ENCODE measurements at places on chromosomes 1 and 21.
A peak's percentile ranks its signal among the peaks of the same experiment; 100 is the strongest.

GRCh38 chr1:1890506-1891348, at the start of gene GNB1:
Gene GNB1, minus strand, starts transcription at chr1:1891087. Its CDS starts 65,634 bp downstream, at chr1:1825453.
- DNase-seq = peak; percentile 91

DNA sequence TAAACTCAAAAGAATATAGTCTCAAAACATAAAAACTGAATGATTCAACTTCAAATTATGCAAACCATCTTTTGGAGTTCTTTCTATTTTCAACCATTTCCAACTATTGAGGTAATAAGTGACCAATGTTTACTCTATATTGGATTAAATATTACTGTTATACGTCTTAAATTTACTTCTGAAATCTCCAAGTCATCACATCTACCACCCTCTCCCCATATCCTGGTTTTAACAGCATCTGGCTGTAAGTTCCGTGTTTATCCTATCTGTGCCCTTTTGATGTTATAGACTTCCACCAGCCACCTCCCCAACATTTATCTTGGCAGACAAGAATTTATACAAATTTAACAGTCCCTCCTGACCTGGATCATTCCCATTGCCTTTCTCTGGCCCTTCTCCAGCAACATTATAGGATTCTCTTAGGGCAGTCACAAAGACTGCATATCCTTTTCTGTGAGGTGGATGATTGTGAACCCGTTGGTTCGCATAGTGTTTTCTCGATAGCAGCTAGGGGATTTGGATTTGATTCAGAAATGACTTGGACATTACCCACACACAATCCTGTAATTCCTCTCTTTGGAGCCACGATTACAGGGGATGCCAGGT, 313.4 kb upstream of the FMN2 start:
- DNase-seq = no peak

GRCh38 chr1:245154429-245155271, at the start of gene KIF26B:
Gene KIF26B, plus strand, starts transcription at chr1:245154985. Its CDS starts 440 bp downstream, at chr1:245155425.
- no peak for DNase-seq

GRCh38 chr1:54510715-54511270, 37.2 kb upstream of the ACOT11 start:
- DNase-seq = no peak

DNA sequence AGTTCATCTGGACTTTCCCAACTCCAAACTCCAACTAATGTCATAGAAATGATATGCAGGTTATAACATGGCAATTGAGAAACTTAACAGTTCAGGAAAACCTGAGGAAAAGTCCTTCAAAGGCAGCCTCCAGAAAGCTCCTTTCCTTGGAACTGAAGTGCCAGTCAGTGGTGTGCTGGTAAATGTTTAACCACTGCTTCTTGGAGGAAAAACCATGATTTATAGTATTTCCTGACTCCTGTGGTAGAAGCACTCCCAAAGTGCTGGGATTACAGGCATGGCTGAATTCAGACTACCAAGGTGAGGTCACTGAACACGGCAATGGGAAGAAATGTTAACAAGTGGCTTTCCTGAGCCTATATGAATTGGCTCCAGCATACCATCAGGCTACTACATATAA, 26.7 kb upstream of the ZNHIT6 start:
- no peak for DNase-seq

GRCh38 chr1:113898241-113898814, 6.3 kb downstream of the AP4B1 start:
- no peak for DNase-seq

GRCh38 chr1:247435759-247436147, 19.8 kb downstream of the NLRP3 start:
- DNase-seq = no peak

GRCh38 chr1:204780630-204781029, 90.0 kb upstream of the NFASC start:
- DNase-seq = no peak

DNA sequence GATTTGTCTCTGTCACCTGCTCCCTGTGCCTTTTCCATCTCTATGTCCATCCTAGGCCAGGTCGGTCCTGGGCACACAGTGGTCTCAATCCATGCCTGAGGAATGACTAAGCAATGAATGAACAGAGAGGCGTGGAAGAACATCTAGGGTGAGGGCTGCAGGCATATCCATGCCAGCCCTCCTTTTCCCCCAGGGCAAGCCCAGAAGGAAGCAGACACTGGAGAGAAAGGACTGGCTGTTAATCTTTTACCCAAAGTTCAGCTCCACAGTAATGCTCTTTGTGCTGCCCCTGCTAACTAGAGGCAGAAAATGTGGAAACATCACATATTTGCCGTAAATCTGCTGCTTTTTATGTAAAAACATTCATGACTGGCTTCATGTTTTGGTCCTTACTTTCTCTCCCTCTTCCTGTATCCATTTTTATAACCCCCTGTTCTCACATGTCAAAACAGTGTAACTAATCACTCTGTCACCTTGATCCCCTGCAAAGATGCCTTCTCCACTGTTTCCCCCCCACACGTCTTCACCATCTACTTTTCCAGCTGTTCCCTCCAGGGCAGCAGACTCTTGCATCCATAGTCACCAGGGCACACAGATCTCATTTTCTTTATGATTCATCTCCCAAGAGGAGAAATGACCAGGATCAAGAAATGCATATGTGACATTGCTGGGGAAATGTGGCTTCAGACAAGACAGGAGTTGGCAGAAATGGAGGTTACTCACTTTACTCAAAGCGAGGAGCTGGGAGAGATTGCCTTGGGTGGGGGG, 166.4 kb upstream of the PROX1 start:
- no peak for DNase-seq

DNA sequence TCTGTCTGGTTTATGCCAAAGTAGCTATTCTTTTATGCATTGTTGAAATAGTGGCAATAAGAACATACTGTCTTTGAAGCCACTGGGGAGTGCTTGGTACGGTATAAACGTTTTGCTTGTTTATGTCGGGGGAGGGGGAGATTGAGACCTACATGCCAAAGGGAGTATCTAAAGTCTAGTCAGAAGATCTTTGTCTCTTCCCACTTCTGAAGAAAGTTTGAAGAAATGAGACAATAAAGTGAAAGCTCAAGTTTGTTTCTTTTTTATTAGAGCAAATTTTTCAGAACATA, 6.8 kb downstream of the AKIRIN1 start:
- no peak for DNase-seq

DNA sequence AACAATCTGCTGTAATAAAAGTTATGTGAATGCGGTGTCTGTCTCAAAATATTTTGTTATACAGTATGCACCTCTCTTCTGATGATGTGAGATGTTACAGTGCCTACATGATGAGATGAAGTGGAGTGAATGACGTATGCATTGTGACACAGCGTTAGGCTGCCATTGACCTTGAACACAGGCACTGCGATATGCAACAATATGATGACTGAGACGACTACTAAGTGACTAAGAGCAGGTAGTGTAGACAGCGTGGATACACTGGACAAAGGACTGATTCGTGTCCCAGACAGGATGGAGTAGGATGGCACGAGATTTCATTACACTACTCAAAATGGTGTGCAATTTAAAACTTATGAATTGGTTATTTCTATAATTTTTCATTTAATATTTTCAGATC, 8.4 kb downstream of the SGIP1 start:
- DNase-seq = no peak

Measured in naive thymus-derived CD4-positive, alpha-beta T cell (primary cell).